IMR-90 (cell line): ENCODE measurements at places on chromosomes 2 and 18. TPM values are rescaled to one million over a fixed set of nuclear protein-coding genes. Genes with fewer than 3 reads are reported as not detected.

DNA sequence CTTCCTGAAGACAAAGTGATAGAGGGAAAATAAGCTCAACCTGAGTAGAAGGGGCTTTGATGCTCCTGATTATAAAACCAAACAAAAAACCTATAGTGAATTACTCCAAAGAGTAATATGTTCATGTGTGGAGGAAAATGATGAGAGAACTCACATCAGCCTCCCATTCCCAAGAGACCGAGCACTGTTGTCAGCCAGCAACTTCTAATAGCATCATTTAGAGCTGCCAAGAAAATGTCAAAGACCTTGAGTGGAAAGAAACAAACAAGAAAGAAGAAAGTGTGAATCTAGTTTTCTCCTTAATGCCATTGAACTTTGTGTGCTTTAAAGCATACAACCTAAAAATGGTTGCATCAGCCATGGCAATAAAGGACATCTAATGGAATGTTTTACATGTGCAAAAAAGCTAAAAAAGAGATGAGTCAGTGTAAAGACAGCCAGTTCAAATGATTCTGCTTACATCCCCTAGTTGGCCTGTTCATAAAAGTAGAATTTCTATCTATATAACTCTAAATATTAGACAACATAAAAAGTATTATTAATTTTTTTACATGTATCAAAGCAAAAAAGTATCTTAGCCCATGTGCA lies 1066.2 kb downstream of the TDRD15 start:
- peak; percentile 1 for DNase-seq
- no peaks in the 10 kb centered on the region for H3K27me3 ChIP-seq
- no peaks in the 10 kb centered on the region for H3K4me1 ChIP-seq
- no peak overlapping the region for H3K4me3 ChIP-seq

GRCh38 chr2:138282014-138282672 lies 219.4 kb upstream of the SPOPL start:
- H3K4me1 ChIP-seq = no peaks in the 10 kb centered on the region
- no peak for DNase-seq
- no peak overlapping the region for H3K4me3 ChIP-seq
- no peaks in the 10 kb centered on the region for H3K36me3 ChIP-seq
- H3K27me3 ChIP-seq = no peaks in the 10 kb centered on the region

DNA sequence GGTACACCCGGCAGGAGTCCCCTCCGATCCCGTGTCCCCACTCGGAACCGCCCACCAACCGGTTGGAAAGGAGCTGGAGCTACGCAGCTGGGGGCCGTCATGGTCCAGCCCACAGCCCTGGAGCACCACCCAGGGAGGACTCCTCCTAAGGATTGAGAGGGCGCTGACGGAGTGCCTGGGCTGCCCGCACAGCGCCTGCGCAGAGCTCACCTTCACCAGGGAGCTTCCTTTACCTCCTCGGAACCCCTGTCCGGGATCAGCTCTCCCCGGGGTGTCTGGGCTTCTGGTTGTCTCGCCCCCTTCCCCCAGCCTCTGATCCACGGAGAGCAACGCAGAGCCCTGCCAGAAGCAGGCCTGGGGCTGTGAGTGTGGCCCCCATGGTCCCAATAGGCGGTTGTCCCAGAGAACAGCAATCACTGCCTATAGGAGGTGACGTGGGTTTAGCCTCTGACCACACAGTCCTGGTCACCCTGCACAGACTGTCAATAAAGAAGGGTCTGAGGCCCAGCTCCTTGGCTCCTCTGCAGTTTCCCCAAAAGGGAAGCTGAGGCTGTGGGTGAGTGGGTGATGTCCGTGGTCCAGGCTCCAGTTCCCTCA lies 14.6 kb downstream of the ALPG start:
- no peaks in the 10 kb centered on the region for H3K4me1 ChIP-seq
- H3K27ac ChIP-seq = no peak overlapping the region
- no peaks in the 10 kb centered on the region for H3K36me3 ChIP-seq
- no peak overlapping the region for H3K4me3 ChIP-seq

GRCh38 chr2:239944694-239945551 lies 80.2 kb downstream of the NDUFA10 start:
- H3K4me1 ChIP-seq = no peaks in the 10 kb centered on the region
- no peaks in the 10 kb centered on the region for H3K27me3 ChIP-seq
- DNase-seq = peak; percentile 44
- H3K27ac ChIP-seq = no peak overlapping the region
- H3K36me3 ChIP-seq = no peaks in the 10 kb centered on the region
- H3K4me3 ChIP-seq = no peak overlapping the region

- H3K27ac ChIP-seq = no peak overlapping the region
- no peaks in the 10 kb centered on the region for H3K36me3 ChIP-seq
- H3K4me1 ChIP-seq = peaks cover 4% of the 10 kb centered on the region
- H3K27me3 ChIP-seq = no peaks in the 10 kb centered on the region
- DNase-seq = no peak
Measured at GRCh38 chr18:3660739-3661515, 211.0 kb downstream of the TGIF1 start.

GRCh38 chr2:186345745-186346144 lies 140.3 kb upstream of the ZC3H15 start:
- no peak for DNase-seq
- H3K36me3 ChIP-seq = no peaks in the 10 kb centered on the region
- no peaks in the 10 kb centered on the region for H3K27me3 ChIP-seq
- H3K27ac ChIP-seq = no peak overlapping the region
- no peak overlapping the region for H3K4me3 ChIP-seq

DNA sequence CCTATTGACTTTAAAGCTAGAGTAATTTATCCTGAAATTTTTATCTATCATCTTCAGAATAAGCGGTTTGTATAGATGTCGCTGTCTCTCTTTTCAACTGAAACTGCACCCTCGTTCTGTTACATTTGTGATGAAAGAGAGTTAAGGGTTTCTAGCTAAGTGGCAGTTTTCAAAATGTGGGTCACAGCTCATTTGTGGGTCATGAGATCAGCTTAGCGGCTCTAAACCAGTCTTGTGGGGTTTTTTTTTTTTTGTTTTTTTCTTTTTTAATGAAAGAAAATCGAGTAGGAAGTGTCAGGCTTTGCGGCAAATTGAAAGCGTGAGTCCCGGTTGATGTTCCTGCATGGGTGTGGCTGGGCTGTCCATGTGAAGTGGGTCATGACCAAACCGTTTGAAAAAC lies 31.2 kb downstream of the SALL3 start:
- no peak for DNase-seq
- H3K4me1 ChIP-seq = no peaks in the 10 kb centered on the region
- H3K36me3 ChIP-seq = no peaks in the 10 kb centered on the region
- no peak overlapping the region for H3K4me3 ChIP-seq
- H3K27ac ChIP-seq = no peak overlapping the region
- no peaks in the 10 kb centered on the region for H3K27me3 ChIP-seq

DNA sequence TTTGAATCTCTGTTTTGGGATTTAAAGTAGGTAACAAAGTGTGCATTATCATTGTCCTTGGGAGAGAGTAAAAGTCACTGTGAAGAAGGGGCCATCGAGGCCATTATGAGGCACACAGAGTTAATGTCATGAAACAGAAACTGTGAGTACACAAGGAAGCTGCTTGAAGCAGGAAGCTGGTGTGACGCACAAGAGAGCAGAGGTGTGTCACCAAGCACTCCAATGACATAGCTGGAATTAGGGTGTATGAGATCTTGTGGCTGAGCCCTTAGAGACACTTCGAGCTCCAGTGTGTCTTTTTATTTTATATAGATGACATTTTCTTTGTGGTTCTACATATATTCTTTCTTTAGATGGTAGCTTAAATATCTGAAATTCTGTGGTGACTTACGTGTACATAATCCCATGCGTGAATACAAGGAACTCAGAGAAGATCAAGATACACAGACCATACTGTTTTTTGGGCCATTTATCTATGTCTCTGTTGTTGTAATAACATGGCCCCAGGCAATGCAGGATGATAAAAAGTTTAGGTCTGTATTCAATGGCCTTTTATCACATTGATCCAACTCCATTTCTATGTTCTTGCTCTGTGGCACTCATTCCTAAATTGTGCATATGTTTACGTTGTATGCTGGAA lies 164.7 kb upstream of the FAM98A start:
- no peaks in the 10 kb centered on the region for H3K27me3 ChIP-seq
- no peak overlapping the region for H3K27ac ChIP-seq
- DNase-seq = no peak
- no peaks in the 10 kb centered on the region for H3K4me1 ChIP-seq

Gene TEX44
- not detected in 2 replicates for total RNA-seq

- peaks cover 2% of the 10 kb centered on the region; the same call in 1 of the 2 replicates for H3K4me1 ChIP-seq
- no peaks in the 10 kb centered on the region; the same call in 1 of the 2 replicates for H3K27me3 ChIP-seq
- no peak overlapping the region for H3K27ac ChIP-seq
- no peak overlapping the region for H3K4me3 ChIP-seq
Measured at GRCh38 chr2:26002632-26003310, 20.5 kb upstream of the KIF3C start.

DNA sequence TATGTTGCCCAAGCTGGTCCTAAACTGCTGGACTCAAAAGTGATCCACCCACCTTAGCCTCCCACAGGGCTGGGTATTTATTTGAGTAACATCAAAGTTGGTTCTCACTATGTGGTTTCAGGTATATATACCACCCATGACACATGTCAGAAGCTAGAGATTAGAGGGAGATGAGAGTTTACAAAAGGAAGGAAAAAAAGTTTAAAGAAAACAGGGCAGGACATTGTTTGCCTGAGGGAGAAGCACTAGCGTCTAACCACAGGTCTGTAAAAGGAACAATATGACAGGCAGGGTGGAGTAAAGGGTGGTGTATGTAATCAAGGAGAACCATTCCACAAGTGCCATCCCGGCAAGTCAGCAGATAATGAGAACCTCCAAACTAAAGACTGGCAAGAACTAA lies 8.5 kb downstream of the CEP76 start:
- DNase-seq = no peak
- no peak overlapping the region for H3K4me3 ChIP-seq
- H3K27me3 ChIP-seq = no peaks in the 10 kb centered on the region

DNA sequence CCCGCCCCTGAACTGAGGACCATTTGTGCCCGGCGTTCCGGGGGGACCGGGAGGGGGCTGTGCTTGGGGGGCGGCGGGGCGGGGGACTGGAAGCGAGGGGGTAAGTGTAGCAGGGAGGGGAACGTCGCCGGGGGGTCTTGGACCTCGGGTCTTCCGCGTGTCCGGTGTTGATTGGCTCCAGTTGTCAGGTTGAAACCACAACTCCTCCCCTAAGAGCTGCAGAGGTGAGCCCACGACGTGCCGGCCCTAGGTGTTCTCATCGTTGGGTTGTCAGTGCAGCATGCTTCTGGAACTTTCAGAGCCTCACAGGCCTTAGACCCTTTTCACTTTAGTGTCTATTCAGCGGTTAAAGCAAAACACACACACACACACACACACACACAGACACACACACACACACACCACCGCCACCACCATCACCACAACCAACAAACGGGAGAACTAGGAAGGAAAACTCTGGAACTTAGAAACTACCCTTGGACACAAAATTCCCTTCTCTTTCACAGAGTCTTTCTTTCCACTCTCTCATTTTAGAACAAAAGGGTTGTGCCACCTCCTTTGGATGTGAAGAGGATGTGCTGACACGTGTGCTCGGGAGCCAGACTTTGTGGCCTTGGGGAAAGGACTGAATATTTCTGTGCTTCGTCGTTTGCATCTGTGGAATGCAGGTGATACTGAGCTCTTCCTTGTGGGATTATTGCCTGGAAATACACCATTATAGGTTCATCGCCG lies 6.7 kb upstream of the DLX2 start:
- H3K36me3 ChIP-seq = no peaks in the 10 kb centered on the region
- no peaks in the 10 kb centered on the region; the same call in 1 of the 2 replicates for H3K27me3 ChIP-seq
- DNase-seq = no peak
- no peak overlapping the region for H3K27ac ChIP-seq

Gene RNF152
- total RNA-seq = 18.5 and 18.9 TPM in 2 replicates
